ENCODE measurements at places on chromosomes 12 and 14.

DNA sequence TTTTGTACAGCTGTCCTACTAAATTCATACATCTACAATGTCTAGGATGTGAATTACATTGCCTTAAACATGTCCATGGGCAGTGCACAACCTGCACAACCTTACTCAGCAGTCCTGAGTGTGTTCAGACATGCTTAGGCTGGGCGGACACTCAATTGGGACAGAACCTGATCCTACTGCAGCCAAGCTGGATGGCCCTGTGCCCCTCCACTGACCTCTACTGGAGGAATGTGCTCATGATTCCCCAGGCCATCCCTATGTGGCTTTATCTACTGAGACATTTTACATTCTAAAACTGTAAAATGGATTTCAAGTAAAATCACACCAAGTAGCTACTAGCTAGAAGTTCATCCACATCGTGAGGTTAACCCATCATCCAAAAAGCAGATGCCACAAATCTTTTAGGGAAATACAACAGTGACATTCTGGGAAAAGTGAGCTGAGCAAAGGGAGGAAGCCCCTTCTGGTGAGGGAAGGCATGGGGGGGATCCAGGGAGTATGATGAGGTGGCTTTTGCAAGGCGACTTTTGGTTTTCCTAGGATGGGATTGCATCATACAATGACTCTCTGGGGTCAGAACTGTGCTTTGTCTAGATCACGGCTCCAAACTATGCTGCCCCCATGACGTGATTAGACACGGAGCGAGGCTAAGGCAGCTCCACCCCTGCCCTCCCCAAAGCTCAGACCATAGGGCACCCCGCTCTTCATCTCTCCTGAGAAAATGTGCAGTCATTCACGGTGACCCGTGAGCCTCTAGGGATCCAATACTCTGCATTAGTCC lies 911.7 kb upstream of the TMEM132C start:
- no peak for DNase-seq

GRCh38 chr14:72888192-72888591 lies 5.7 kb downstream of the DPF3 start:
- DNase-seq, result no peak

DNA sequence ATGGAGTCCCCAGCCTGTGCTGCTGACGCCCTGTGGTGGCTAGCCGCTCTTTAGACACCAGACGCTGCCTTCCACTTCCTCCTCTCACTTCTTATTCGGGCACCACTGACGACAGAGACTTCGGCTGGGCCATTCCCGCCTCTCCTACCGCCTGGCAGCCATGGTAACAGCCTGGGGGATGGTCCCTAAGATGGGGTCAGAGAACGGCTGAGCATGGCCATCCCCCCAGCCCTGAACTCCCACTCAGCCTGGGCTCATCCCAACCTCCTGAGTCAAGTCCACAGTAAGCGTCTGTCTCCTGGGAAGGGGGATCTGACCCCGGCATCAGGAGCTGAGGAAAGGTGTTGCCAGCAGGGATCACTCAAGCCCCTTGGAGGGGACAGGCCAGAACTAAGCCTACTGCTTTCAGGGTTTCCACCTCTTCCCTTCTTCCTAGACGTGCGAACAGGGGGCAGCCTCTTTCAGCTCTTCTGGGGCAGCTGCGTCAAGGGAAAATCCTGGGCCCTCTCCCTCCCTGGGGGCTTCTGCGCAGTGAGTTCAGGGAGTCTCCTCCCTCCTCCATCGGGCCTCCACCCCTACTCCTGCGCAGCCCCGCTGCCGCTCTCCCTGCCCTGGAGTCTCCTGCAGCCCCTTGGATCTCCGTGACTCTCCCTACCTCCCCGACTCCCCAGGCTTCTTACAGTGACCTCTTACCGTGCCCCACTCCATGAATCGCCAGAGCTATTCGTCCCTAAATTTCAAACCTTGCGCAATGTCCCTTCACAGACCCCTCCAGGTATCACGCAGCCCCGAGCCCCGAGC lies 643 bp upstream of the TAMALIN start:
- peak; percentile 39 for DNase-seq

DNA sequence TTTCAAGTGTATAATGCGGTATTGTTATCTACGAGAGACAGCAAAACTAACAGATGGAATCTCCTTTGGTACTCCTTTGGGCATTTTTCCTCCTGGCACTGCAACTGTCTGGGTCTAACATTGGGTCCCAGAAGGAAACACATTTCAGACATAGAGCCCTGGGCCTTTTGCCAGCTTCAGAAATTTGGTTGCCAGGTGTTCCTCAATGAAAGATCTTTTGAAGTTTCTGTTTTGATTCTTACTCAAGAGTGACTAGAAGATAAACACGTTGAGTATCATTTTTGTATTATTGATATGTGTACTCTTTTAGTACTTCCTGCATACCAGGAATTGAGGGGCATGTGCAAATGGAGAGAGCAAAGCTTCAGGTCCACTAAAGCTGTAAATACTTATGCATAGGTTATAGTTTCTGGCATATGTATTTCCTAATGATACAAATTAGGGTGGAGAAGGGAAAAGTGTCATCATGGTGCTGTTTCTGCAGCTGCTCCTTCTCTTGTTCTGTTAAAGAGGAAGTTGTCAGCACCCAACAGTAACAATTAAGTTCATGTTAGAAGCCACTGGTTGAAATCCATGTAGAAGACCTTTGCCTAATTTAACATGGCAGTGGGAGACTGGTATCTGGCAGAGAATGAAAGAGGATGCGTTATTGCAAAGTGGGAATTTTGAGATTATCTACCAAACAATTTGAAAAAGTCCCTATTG lies 53.5 kb downstream of the SLC38A6 start:
- no peak for DNase-seq

DNA sequence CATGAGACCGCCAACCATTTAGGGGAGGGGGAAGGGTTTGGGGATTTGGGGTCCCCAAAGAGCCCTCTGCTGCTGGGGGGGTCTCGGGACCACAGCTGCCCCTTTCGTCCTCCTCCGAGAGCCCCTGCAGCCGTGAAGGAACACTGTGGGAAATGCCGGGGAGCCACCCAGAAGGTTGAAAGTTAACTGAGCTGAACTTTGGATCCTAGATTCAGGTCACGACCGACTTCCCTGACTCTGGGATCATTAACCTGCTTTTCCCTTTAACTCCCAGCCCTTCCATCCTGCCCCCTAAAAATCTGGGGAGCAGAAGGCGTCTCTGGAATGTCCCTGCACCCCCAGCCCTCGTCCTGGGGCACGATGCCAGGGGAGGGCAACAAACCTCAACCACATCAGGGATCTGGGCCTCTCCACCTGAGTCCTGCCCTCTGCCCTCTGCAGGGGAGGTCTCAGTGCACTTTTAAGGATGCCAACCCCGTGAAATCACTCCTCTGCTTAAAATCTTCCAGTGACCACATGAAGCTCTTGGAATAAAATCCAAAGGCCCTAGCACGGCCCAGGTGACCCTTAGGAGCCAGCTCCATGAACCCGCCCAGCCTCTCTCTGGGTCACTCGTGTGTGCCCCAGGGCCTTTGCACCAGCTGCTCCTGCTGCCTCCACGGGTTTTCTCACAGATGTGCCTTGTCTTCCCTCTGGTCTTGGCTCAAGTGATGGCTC lies 95.0 kb downstream of the RFLNA start:
- DNase-seq, result no peak

DNA sequence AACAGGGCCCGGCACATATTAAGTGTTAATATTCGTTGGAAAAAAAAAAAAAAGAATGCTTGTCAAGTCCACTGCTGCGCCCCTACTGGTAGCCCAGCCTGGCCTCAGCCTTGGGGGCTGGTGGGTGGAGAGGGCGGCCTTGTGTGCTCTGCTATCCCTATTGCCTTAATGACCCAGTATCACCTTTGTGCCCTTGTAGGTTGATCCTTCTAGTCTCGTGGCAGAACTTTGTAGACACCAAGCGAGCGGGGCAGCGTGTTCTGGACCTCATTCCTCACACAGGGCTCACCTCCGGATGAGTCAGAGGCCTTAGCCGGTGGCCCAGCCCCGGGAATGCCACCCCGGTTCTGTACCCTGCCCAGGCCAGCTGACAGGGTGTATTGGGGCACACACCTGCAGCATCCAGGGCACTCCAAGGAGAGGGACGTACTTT lies 1.8 kb upstream of the RCOR1 start:
- DNase-seq, result no peak

GRCh38 chr12:110050927-110051326 lies 2.6 kb upstream of the C12orf76 start:
- DNase-seq, result no peak

- no peak for DNase-seq
Observed at GRCh38 chr12:113650476-113650875, 178.8 kb upstream of the LHX5 start.

DNA sequence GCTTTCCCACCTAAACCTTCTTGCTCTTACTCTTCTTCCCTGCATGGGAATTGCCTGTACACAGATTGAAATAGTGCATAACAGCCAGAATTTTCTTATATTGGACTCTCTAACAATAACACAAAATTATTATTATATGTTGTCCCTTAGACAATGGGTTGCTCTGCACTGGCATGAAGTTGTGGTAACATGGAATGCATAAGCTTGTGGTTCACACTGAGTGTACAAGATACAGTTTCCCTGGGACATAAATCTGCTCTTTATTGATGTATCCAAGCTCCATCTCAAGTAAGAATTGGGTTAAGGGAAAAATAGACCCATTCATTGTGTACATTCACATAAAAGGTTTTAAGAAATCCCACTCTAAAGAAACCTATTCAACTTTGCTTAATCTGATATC lies 114.4 kb upstream of the NTF3 start:
- no peak for DNase-seq

GRCh38 chr14:73394317-73394716 lies 64.0 kb downstream of the NUMB start:
- DNase-seq, result no peak

DNA sequence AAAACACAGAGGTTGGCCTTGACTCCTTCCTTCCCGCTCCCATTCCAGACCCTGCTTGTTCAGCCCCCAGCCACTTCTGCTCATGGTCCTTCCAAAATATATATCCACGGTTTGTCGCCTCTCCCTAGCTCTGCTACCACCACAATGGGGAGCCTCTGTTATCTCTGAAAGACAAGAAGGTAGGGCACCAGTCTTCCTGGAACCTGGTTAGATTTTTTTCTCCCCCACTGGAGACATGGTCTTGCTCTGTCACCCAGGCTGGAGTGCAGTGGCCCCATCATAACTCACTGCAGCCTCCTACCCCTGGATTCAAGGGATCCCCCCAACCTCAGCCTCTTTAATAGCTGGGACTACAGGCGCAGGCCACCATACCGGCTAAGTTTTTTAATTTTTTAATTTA lies 95.7 kb downstream of the PTPN11 start:
- no peak for DNase-seq

DNA sequence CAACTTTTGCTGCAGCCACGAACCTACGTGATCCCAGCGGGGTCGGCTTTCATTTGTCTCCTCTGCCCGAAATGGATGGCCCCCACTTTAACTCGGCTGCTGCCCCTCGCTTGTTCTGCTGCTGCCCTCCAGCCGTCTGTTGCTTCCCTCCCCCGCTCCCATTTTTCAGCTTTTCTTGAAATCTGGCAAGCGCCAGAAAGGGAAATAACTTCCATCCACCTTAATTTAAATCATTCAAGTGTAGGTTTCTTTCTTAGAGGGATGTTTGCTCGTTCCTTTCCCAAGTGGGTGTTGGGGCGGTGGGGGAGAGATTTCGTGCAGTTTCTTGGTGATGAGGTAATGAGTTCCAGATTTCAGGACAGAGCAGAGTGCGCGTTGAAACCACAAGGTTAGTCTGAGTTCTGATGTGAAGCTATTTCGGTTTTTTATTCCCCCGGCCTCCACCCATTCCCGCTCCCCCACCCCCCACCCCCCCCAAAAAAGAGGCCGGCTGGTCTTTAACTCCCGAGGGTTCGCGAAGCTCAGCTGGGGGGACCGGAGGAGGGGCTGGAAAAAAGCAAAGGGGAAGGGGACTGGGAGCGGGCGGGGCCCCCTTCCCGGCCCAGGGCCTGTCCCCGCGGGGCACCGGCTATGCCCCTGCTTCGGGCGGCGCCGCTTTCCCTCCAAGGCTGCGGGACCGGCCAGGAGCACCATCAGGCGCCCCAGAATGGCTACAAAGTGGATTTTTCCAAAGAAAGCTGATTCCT lies 2.2 kb upstream of the ZFP36L1 start:
- DNase-seq, result peak; percentile 87

- no peak for DNase-seq
Observed at GRCh38 chr12:74449872-74450271, 87.8 kb upstream of the ATXN7L3B start.

DNA sequence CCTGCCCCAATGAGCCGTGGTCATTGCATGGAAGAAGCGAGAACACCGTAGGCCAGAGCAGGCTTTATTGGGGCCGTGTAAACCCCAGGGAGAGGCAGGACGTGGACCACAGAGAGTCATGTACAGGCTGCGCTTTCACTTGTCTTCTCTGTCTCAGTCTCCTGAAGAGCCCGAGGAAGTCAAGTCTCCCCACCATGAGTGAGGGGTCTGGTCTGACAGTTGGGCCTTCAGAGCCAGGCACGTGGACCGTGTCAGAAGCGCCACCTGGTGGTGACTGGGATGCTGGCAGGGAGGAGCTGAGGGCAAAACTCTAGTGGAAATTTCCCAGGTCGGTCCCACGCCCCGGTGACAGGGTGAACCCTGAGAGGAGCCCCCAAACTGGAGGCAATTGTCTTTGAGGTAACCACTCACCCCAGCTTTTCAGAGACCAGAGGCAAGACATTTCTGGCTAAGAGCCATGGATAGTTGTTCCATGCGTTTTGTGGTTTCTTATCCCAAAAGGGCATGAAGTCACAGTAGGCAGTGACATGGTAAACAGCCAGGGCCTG lies 17.4 kb downstream of the RPS6KL1 start:
- DNase-seq, result peak; percentile 61

DNA sequence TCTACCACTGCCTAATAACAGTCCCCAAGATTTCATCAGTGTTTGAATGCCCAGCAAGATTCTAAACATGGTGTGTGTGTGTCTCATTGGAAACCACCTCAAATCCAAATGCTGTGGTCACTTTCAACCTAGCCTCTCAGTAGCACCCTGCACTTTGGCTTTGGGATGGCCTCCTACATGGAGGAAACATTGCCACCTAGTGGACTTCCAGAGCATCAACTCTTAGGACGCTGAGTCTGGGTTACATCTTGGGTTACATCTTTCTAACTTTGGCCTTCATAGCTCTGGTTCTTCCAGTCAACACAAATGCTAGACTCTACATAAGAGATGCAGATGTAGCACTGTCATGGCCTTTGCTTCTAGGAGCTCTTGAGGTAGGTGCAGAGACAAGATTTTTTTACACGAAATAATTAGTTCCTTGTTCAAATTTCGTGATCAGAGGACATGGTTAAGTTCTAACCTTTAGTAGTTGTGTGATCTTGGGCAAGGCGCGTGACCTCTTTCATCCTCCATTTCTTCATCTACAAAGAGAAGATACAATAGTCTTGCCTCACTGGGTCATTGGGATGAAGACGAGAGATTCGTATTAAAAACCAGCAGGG lies 113.5 kb upstream of the VASH1 start:
- DNase-seq, result peak; percentile 37

- no peak for DNase-seq
Observed at GRCh38 chr14:72699443-72699842, 194.5 kb downstream of the DPF3 start.

- peak; percentile 93 for DNase-seq
Observed at GRCh38 chr14:105489542-105490266, 1.3 kb upstream of the TEDC1 start.

- no peak for DNase-seq
Observed at GRCh38 chr12:104665296-104665695, 208.5 kb downstream of the CHST11 start.
